ENCODE measurements at places on chromosomes 5 and 9.

DNA sequence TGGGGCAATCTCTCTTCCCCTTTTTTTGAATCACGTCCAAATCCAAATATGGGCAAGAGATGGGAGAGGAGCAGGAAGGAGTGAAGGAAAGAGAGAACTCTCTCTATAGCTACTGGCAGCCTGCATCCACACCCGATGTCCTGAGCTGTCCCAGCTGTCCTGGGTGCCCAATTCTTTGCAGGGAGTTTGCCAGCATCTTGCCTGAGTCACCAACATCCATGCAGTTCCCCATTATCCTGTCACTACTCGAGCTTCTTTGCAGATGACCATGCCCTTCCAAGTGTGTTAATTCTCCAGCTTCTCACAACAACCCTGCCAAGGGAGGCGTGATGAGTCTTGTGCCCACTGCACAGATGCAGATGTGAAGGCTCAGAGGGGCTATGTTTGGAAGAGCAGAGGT is 127.1 kb downstream of the NSG2 start:
- no peak for DNase-seq

DNA sequence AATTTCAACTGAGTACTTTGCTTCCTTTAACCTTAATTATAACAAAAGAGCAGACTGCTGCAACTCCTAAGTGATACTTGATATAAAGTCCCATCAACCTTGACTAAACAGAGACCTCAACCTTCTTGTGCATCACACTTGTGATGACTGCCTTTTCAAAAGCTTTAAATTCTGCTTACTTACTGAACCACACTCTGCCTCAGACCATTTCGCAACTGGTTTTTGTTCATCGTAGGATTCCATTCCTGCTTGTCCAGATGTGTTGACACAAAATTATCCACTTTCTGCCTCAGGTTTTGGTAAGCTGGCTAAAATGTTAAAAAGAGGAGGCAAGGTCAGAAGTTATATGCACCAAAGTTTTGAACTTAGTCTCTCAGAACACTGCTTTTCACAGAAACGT is 3.5 kb downstream of the BOD1 start:
- DNase-seq: no peak

DNA sequence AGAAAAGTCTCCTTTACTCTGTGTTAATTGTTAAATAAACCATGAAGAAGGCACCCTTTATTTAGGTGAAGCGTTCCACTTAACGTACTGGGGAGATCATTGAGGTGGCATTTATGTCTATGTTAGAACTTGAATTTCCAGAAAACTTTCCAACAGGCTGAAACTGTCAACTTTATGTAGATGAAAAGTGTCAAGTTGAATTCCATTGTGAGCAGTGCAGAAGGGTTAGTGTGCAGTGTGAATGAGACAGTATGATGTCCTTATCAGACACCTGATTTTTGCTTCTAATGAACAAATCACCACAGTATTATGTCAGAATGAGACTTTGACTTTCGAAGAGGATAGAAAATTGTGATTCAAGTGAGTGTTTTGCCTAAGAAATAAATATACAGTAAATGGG is 761.6 kb upstream of the SEMA6A start:
- no peak for DNase-seq

DNA sequence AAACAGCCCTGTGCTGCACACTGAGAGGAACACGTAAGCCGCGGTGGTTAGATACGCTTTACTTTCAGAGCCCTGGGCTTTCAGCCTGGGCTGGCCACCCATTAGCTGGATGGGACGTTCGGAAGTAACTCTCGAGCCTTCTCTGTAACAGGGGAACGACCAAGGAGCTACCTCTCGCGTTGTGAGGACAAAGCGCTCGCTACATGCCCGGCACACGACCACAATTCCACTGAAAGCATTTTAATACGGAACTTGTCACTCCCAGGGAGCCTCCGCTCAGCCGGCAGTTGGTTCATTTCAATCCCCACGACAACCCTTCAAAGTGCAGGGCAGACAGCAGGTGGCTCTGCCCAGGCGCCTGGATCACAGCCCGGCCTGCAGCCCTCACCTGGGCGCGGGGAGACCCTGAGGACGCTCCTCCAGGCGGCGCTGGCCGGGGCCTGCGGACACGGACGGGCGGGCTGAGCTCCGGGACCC is 368 bp downstream of the SURF1 start:
- DNase-seq: no peak

DNA sequence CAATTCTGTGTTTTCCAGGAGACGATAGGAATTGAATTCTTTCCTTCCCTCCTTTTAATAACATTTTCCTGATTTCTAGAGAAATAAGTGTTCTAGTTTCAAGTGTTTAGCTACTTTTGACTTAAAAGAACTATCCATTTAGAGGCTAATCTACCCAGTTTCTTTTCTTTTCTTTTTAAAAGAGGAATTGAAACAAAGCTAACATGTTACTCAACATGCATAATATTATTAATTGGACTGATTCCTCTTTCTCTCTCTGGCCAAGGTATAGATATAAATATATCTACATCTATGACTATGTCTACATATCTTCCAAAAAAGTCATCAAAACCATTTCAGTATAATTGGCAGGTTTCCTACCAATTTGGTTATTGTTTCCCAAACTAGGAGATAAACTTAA is 309.8 kb downstream of the TRPM3 start:
- DNase-seq: no peak

- DNase-seq: no peak
Observed at GRCh38 chr9:86778761-86779160, 168.5 kb downstream of the GAS1 start.

DNA sequence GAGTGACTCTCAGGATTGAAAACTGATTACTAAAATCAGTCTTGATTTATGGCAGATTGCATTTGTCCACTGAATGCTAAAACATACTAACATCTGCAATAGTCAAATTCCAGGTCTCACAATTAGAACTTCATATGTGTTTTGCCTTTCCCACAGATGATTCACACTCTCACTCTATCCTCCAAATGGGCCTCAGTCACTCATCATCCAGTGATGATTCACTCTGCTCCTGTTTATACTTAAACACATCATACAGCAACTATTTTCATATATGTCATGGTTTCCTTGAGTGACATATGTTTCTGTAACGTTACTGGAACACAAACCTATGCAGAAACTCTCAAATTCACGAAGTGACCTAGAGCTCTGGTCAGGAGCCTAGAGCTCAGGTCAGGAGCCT is 512.9 kb downstream of the HINT1 start:
- DNase-seq: no peak

DNA sequence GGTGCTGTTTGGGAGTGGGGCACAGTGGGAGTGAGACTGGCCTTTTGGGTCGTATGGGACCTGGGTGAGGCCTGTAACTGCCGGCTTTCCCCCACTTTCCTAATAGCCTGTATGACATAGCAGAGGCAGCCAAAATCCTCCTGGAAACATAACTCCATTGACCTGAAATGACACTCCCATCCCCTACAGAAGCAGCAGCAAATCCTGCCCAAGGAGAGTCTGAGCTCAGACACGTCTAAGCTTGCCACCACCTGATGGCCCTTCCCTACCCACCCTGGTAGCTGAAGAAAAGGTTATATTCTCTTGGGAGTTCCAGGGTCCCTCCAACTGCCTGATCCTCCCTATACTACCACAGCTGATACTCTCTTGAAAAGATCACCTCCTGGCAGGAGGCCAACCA is 179.8 kb upstream of the ARRDC3 start:
- no peak for DNase-seq

- no peak for DNase-seq
Observed at GRCh38 chr5:109649318-109649717, 40.4 kb upstream of the MAN2A1 start.

DNA sequence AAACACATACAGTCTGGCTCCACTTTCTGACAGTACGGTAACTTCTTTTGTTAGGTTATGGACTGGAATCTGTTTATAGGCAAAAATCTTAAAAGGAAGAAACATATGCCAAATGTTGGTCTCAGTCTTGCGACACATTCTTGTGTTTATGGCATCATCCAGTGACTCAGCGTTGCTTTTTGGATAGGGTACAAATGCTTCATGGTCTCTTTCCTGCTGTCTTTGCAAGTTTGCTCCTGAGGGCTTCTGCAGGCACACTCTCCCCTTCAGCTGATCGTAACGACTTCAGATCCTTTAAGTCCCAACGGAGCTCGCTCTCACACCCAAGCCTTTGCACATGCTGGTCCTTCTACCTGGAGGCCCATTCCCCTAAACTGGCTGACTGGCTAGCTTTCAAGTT is 23.6 kb upstream of the TNFSF8 start:
- DNase-seq: peak; percentile 24

- DNase-seq: no peak
Observed at GRCh38 chr5:141510850-141511601, 22.1 kb downstream of the PCDHGC5 start.

- DNase-seq: no peak
Observed at GRCh38 chr5:74064225-74064624, 438.2 kb downstream of the ARHGEF28 start.

- DNase-seq: no peak
Observed at GRCh38 chr5:121373371-121373770, 478.3 kb upstream of the FTMT start.

DNA sequence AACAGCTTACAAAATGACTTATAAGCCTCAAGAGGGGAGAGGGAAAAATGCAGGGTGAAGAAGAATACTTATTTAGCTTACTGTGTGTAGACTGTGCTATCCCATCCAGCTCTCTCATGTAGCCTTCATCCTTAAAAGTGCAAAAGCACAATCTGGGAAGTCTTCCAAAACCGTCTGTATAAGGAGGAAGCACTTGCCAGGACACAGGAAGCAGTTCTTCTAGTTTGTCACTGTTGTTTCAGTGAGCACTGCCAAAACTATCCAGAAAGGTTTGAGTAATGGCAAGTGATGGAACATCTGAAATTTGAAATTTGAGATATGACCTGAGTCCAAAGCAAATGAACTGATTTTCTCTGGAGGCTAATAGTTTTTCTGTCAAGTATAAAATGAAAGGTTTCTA is 140.8 kb upstream of the ISL1 start:
- no peak for DNase-seq

- DNase-seq: no peak
Observed at GRCh38 chr9:124279531-124280175, 21.9 kb downstream of the NEK6 start.

- no peak for DNase-seq
Observed at GRCh38 chr5:38916802-38917201, 71.0 kb downstream of the OSMR start.

All from heart left ventricle (tissue), 16 donors.